Stimulated activated CD8-positive, alpha-beta memory T cell treated with anti-CD3 and anti-CD28 coated beads, Interleukin-7, amount 100 ng/mL, for 1 hour (primary cell): ENCODE measurements at places on chromosomes 7 and 10.

DNA sequence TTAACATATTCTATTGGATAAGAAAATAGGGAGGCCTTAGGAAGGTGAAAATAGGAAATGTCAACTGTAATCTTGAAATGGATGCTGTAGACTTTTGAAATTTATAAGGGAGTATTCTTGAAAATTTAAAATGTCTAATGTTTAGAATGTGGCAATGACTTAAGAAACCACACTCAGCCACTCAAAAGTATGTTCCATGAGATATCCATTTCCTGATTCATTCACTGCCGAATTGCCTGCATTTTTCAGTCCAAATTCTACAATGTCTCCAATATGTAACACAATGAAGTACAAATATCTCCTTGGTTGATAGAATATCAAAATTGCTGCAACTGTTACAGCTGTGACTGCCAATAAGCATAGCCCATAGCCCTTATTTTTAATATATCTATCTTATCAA is 25.9 kb downstream of the PRKG1 start:
- no peak for DNase-seq

GRCh38 chr7:45659496-45660139 is 85.5 kb downstream of the ADCY1 start:
- DNase-seq = no peak

- DNase-seq = no peak
Observed at GRCh38 chr7:47391726-47392125, 190.2 kb downstream of the TNS3 start.

- no peak for DNase-seq
Observed at GRCh38 chr7:38112075-38112474, 66.0 kb upstream of the STARD3NL start.

- no peak for DNase-seq
Observed at GRCh38 chr10:50358925-50359687, 107.8 kb upstream of the ASAH2 start.

- no peak for DNase-seq
Observed at GRCh38 chr7:10121631-10122030, 852.0 kb upstream of the PHF14 start.

DNA sequence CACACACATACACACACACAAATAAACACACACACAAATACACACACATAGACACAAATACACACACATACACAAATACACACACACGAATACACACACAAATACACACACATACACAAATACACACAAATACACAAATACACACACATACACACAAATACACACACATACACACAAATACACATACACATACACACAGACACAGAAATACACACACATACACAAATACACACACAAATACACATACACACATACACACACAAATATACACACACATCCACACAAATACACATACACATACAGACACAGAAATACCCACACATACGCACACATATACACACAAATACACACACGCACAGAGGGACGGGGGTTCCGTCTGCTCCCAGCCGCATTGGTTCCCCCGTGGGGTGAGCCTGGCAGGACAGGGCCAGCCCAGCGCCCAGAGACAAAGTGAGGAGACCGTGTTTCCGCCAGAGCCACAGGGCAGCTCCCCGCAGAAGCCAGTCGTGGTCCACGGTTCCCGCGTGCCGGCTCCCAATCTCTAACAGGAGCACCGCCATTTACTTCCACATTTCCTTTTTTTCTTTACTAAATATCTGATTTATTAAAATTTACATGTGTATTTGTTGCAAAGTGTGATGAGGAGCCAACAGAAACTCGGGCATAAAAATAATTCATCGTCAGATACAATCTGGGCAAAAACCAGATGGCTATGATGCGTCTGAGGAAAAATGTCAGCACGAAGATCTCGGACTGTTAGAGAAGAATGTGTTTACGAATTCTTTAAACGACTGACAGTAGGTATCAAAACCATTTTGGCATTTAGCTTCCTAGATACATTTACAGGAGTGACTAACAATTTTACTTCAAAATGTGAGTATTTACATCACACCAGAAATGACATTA is 3.1 kb upstream of the KNDC1 start:
- no peak for DNase-seq
